ENCODE measurements at places on chromosomes 1 and 21. TPM values are rescaled to one million over a fixed set of nuclear protein-coding genes. Genes with fewer than 3 reads are reported as not detected.

DNA sequence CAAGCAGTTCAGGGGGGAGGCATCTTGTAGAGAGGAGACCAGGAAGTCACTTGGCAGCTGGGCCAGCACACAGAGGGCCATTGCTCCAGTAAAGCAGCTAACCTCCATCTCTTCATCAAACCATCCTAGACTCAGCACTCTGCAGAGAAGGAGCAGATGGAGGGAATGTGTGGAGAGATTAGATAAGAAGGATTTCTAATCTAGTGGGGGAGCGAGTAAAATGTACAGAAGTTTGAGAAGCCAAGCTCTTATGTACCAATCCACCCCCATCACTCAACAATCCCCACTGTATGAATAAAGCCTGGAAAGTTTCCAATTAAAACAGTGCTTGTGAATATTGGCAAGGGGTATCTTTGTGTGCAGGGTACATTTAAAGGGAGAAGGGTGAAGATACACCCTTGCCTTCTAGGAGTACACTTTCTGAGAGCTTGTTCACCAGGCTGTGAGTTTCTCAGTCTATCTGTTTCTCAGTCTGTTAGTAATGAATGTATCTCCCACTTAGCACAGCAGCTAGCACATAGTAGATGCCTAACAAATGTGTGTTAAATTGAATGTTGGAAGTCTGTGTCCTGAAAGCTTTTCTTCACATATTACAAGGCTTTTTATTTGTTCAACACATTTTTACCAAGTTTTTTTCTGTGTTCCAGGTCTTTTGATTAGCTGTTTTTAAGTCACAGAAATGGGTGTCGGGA is 142.7 kb upstream of the UBE2U start:
- no peak for DNase-seq

DNA sequence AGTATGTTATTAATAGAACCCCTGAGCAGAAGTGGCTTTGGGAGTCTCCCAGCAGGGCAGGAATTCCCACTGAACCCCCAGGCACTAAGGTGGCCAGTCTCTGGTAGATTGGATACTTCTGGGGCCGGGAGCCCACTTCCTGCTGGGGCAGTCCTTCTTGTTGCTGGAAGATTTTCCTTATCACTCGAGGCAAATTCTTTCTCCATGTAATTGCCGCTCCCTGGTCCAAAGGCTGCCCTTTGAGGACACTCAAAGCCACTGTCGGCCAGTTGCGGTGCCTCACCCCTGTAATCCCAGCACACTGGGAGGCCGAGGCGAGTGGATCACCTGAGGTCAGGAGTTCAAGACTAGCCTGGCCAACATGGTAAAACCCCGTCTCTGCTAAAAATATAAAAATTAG is 22.6 kb upstream of the TNFRSF1B start:
- no peak for DNase-seq

GRCh38 chr1:44571712-44572571 is 102.3 kb downstream of the TMEM53 start:
- DNase-seq = no peak

DNA sequence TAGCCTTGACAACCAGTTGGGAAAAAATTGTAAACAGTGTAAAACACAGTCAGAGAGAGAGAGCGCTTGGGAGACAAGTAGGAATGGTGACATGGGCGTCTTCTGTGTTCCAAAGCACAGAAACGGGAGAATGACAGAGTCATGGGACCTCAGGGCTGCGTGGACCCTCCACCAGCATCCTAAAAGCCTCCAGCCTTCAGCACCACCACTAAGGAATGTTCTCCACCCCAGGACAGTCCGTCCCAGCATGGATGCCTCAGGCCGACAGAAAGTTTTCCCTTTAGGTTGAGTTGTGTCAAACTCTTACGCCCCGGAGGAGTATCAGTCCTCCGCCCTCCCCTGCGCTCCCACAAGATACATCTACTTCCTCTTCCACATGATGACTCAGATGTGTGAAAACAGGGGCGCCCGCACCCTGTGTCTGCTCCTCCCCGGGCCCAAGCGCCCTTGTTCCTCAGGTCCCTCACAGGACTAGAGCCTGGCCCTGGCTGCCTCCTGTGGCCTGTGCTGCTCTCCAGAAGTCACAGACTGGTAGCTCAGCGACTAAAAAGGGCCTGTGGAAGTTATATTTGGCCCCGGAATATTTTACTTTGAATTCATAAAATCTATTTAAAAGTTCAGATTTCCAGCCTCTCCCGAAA is 63.9 kb upstream of the EFHD2 start:
- peak; percentile 53 for DNase-seq

DNA sequence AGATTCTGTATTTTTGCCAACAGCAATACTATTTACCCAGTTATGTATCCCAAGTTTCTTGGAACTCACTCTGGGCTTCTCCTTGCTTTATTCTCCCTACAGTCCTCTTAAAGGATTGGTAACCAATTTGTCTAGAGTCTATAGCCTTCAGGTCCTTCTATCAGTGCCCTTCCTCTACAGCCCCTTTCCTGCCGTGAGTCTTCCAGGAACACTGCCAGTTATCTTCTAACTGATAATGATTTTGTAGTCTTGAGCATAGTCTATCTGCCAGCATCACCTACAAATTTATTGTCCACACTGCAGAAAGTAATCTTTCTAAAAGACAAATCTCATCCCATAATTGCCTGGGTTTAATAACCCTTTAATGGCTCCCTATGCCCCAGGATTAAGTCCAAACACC is 8.2 kb downstream of the LRRC8B start:
- no peak for DNase-seq

- DNase-seq = no peak
Measured at GRCh38 chr1:86370601-86371022, 25.5 kb downstream of the ODF2L start.

C4BPB gene
- not detected for total RNA-seq

FABP3 gene
- 6.0 TPM for total RNA-seq

NPR1 gene
- 5.3 TPM for total RNA-seq

S100A7 gene
- total RNA-seq = 46.8 TPM

Data from lower leg skin (tissue), 4 donors.